CD4-positive, alpha-beta T cell treated with Interleukin-6 for 4 hours (primary cell): ENCODE measurements at places on chromosomes 12 and 14.

- DNase-seq: no peak
Observed at GRCh38 chr14:72775923-72776554, 117.9 kb downstream of the DPF3 start.

- no peak for DNase-seq
Observed at GRCh38 chr12:4355156-4356040, 24.1 kb downstream of the FGF23 start.

- no peak for DNase-seq
Observed at GRCh38 chr12:9351136-9351535, 142.9 kb upstream of the PZP start.

DNA sequence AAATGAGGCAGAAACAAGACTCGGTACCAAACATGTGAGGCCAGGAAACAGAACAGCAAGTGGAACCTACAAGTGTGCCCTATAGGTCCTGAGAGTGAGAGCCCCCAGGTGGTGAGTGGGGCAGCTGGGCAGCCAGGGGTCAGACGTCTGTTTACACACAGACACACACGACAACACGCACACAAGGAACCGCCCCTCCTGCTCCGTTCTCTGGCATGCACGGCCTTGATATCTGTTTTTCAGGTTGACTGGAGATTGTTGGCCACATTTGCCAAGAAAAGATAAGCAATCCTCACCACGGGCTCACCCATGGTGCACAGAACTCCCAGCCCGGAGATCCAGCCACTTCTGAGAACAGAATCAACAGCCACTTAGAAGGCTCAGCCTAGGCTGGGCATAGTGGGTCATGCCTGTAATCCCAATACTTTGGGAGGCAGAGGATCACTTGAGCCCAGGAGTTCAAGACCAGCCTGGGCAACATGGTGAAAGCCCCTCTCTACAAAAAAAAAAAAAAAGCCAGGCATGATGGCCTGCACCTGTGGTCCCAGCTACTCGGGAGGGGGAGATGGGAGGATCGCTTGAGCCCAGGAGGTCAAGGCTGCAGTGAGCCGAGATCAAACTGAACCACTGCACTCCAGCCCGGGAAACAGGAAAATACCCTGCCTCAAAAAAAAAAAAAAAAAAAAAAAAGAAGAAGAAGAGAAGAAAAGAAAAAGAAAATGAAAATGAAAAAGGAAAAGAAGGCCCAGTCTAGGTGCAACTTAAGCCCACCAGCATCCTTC, 19.4 kb upstream of the EIF5 start:
- no peak for DNase-seq
